ENCODE measurements at places on chromosomes 7 and 10.

- no peaks in the 10 kb centered on the region for H3K4me1 ChIP-seq
- no peak overlapping the region for H3K4me3 ChIP-seq
- no peaks in the 10 kb centered on the region for H3K36me3 ChIP-seq
- no peaks in the 10 kb centered on the region for H3K27me3 ChIP-seq
- DNase-seq = no peak
Observed at GRCh38 chr7:33287738-33288137, 158.4 kb downstream of the BBS9 start.

- H3K4me3 ChIP-seq = no peak overlapping the region
- no peak for DNase-seq
- H3K27me3 ChIP-seq = no peaks in the 10 kb centered on the region
- no peaks in the 10 kb centered on the region for H3K36me3 ChIP-seq
Observed at GRCh38 chr7:98000356-98000755, 10.4 kb upstream of the OCM2 start.

GRCh38 chr7:24291271-24291670, 7.3 kb downstream of the NPY start:
- H3K4me3 ChIP-seq = no peak overlapping the region
- H3K27me3 ChIP-seq = no peaks in the 10 kb centered on the region
- no peak for DNase-seq
- H3K4me1 ChIP-seq = no peaks in the 10 kb centered on the region

DNA sequence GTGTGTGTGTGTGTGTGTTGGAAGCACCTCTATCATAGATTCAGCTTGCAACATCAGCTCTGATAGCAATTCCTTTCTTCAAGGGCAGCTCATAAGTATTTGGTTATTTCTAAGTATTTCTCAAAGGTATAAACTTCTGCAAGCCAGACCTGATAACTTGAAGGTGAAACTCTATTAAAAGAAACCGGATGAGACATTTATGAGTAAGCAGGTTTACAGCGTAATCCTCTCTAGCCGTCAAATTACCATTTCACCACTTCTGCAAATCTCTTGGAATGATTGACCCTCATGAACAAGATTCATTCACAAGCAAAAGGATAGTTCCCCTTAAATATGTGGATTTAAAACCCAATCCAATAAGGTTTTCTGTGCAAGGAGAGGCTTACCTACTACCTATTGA, 23.1 kb downstream of the PDE1C start:
- DNase-seq = no peak
- no peaks in the 10 kb centered on the region for H3K36me3 ChIP-seq
- H3K4me3 ChIP-seq = no peak overlapping the region
- no peak overlapping the region for H3K27ac ChIP-seq
- no peaks in the 10 kb centered on the region for H3K4me1 ChIP-seq
- H3K27me3 ChIP-seq = no peaks in the 10 kb centered on the region

DNA sequence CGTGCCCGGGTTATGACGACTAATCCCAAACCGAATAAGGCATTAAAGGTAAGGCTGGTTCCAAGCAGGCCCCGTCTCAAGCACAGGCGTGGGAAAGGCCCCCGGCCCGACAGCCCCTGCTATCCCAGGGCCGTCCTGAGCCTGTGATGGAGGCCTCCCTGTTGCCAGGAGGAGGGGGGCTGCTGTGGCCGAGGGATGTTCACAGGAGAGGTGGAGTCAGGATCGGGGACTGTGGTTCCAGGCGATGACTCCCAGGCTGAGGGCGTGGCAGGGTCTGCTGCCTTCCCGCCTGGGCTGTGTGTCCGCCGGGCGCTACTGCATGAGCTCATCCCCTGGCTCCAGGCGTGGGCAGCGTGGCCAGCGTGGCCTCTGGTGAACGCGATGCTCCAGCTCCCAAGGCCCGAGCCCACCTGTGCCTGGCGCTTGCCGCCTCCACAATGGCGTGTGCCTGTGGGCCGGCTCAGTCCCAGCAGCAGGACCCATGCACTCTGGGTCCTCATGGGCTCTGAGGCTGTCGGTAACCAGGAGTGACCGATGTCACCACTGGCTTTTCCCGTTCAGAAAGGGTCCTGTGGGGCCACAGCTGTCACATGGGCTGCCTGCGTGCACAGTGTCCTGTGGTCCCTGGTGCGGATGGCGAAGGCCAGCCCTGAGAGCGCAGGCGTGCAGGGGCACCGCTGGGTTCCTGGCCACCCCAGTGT, 8.8 kb downstream of the MAFK start:
- H3K4me1 ChIP-seq = peaks cover 18% of the 10 kb centered on the region
- DNase-seq = no peak
- H3K4me3 ChIP-seq = no peak overlapping the region
- H3K36me3 ChIP-seq = peaks cover 29% of the 10 kb centered on the region

- DNase-seq = no peak
- H3K27me3 ChIP-seq = no peaks in the 10 kb centered on the region
- H3K4me1 ChIP-seq = no peaks in the 10 kb centered on the region
- H3K4me3 ChIP-seq = no peak overlapping the region
- H3K27ac ChIP-seq = no peak overlapping the region
- no peaks in the 10 kb centered on the region for H3K36me3 ChIP-seq
Observed at GRCh38 chr7:142930126-142930730, 3.3 kb downstream of the TRPV5 start.
